Regular cardiac myocyte (primary cell): ENCODE measurements at places on chromosomes 3 and 15. TPM values are rescaled to one million over a fixed set of nuclear protein-coding genes. Genes with fewer than 3 reads are reported as not detected.

CKMT1B gene
- 0.85 TPM in 1 of 2 replicates, not detected in the other for total RNA-seq

TGM4 gene
- not detected in 2 replicates for total RNA-seq

ACAP2 gene
- 51.2 and 82.0 TPM in 2 replicates for total RNA-seq

PSTPIP1 gene
- total RNA-seq, result 0.56 and 1.3 TPM in 2 replicates

HHLA2 gene
- total RNA-seq, result under 0.01 TPM in 1 of 2 replicates, not detected in the other

P3H2 gene
- 37.2 and 56.0 TPM in 2 replicates for total RNA-seq

DYNC1LI1 gene
- 39.7 and 47.4 TPM in 2 replicates for total RNA-seq

SPSB4 gene
- total RNA-seq, result not detected in 2 replicates

PARP15 gene
- total RNA-seq, result under 0.01 and 0.56 TPM in 2 replicates

ECE2 gene
- total RNA-seq, result not detected in 2 replicates

CLDN11 gene
- 225 and 382 TPM in 2 replicates for total RNA-seq

GOLGA6D gene
- total RNA-seq, result under 0.01 TPM in 1 of 2 replicates, not detected in the other

PROS1 gene
- total RNA-seq, result 11.3 and 43.7 TPM in 2 replicates

COL8A1 gene
- 248 and 578 TPM in 2 replicates for total RNA-seq

CLDN16 gene
- 0.38 and 0.56 TPM in 2 replicates for total RNA-seq

RHOV gene
- total RNA-seq, result not detected in 2 replicates

DCLK3 gene
- under 0.01 and 0.58 TPM in 2 replicates for total RNA-seq

TRIM42 gene
- total RNA-seq, result not detected in 2 replicates

CXCR6 gene
- total RNA-seq, result not detected in 2 replicates

ATP10A gene
- 5.6 and 13.0 TPM in 2 replicates for total RNA-seq

GOLGA8G gene
- not detected in 2 replicates for total RNA-seq

LDHAL6B gene
- total RNA-seq, result not detected in 2 replicates

LRIG1 gene
- total RNA-seq, result 33.7 and 39.5 TPM in 2 replicates

DNAH12 gene
- under 0.01 and 0.28 TPM in 2 replicates for total RNA-seq

EPHB1 gene
- 0.56 and 1.5 TPM in 2 replicates for total RNA-seq

C3orf85 gene
- total RNA-seq, result not detected in 2 replicates

ADGRG7 gene
- total RNA-seq, result not detected in 2 replicates

IL5RA gene
- not detected in 2 replicates for total RNA-seq

RASGRP1 gene
- total RNA-seq, result 0.77 and 6.2 TPM in 2 replicates

GRAMD1C gene
- total RNA-seq, result 3.7 and 7.5 TPM in 2 replicates

HGD gene
- 1.7 and 2.5 TPM in 2 replicates for total RNA-seq

LTF gene
- 0.38 and 2.0 TPM in 2 replicates for total RNA-seq

SLC12A8 gene
- total RNA-seq, result 4.0 and 12.4 TPM in 2 replicates

PRR20G gene
- total RNA-seq, result not detected in 2 replicates

TUSC7 gene
- total RNA-seq, result not detected in 2 replicates

GOLGA8M gene
- total RNA-seq, result 0.19 and 0.56 TPM in 2 replicates

CASR gene
- total RNA-seq, result under 0.01 TPM in 1 of 2 replicates, not detected in the other

TNIK gene
- total RNA-seq, result 29.9 and 38.3 TPM in 2 replicates

TF gene
- total RNA-seq, result 0.28 TPM in 1 of 2 replicates, not detected in the other

CIB2 gene
- total RNA-seq, result 1.7 and 1.9 TPM in 2 replicates

RARB gene
- total RNA-seq, result 52.7 and 55.0 TPM in 2 replicates

RFT1 gene
- 9.0 and 30.3 TPM in 2 replicates for total RNA-seq

CD80 gene
- 0.19 TPM in 1 of 2 replicates, not detected in the other for total RNA-seq
